ENCODE measurements at places on chromosomes 5 and 9. TPM values are rescaled to one million over a fixed set of nuclear protein-coding genes. Genes with fewer than 3 reads are reported as not detected.

GRCh38 chr9:96461336-96461735 is 11.4 kb downstream of the HABP4 start:
- H3K4me3 ChIP-seq = no peak overlapping the region
- H3K4me1 ChIP-seq = no peaks in the 10 kb centered on the region
- DNase-seq = no peak
- no peaks in the 10 kb centered on the region for H3K36me3 ChIP-seq
- no peaks in the 10 kb centered on the region for H3K27me3 ChIP-seq

DNA sequence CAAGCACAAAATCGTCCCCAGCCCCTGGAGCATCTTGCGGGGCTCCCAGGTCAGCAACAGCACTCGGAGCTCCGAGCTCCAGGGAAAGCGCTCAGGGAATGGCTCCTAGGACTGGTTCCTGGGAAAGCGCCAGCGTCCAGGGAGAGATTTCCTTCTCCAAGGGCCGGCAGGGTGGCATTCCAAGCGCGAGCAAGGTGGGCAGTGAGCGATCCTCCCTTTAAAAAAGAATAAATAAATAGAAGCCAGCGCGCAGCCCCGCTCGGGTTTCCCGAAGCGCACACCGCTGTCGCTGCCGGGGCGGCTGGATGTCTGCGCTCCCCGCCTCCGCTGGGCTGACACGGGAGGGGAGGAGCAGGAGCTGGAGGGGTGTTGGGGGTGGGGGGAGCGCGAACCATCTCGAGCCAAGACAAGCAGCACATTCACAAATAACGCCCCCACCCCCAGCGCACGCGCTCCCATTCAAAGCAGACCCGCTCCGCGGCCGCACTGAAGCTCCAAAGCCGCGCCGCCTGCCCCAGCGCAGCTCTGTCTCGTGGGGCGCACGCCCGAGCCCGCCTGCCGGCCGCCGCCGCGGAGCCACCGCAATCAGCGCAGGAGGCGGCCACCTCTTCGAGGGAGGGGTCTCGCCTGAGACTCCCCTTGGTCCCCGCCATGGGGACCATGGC is 327.4 kb downstream of the SH3GL2 start:
- no peak overlapping the region for H3K4me3 ChIP-seq
- no peak for DNase-seq
- no peaks in the 10 kb centered on the region for H3K36me3 ChIP-seq
- no peak overlapping the region for H3K27ac ChIP-seq
- peaks cover 20% of the 10 kb centered on the region for H3K27me3 ChIP-seq

GRCh38 chr5:107486489-107486888 is 184.2 kb downstream of the EFNA5 start:
- H3K27ac ChIP-seq = no peak overlapping the region
- no peak overlapping the region for H3K4me3 ChIP-seq
- H3K36me3 ChIP-seq = peaks cover 6% of the 10 kb centered on the region
- DNase-seq = peak; percentile 48

DNA sequence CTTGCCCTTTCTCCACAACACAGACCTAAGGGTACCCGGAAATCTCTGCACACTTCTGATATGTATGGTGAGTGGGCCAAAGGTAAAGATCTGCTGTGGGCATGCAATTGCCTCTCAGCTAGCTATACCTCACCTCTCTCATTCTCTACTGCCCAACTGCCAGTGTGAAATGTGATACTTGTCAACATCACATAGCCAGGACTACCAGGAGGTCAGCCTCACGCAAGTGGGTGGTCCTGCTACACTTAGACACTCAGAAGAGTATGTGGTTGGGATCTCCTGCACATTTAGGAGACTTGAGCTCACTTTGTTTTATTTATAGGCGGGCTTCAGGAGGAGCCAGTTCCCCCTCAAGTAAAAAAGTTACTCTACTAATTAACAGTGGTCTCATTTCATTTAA is 88.0 kb upstream of the MAN2A1 start:
- no peak overlapping the region for H3K27ac ChIP-seq
- H3K4me3 ChIP-seq = no peak overlapping the region
- no peaks in the 10 kb centered on the region for H3K27me3 ChIP-seq
- no peaks in the 10 kb centered on the region for H3K4me1 ChIP-seq

GRCh38 chr9:2853517-2853916 is 9.6 kb upstream of the PUM3 start:
- DNase-seq = no peak
- H3K4me1 ChIP-seq = peaks cover 11% of the 10 kb centered on the region
- no peak overlapping the region for H3K4me3 ChIP-seq
- H3K27me3 ChIP-seq = peaks cover 17% of the 10 kb centered on the region
- H3K27ac ChIP-seq = no peak overlapping the region

- H3K27me3 ChIP-seq = no peaks in the 10 kb centered on the region
- DNase-seq = no peak
- H3K36me3 ChIP-seq = peaks cover 59% of the 10 kb centered on the region
- no peak overlapping the region for H3K27ac ChIP-seq
Measured at GRCh38 chr5:135393691-135394090, 5.3 kb downstream of the MACROH2A1 start.

GRCh38 chr9:137394866-137395665 is 27.9 kb downstream of the EXD3 start:
- DNase-seq = no peak
- H3K4me1 ChIP-seq = peaks cover 3% of the 10 kb centered on the region
- no peak overlapping the region for H3K27ac ChIP-seq
- H3K36me3 ChIP-seq = no peaks in the 10 kb centered on the region
- H3K27me3 ChIP-seq = no peaks in the 10 kb centered on the region

DNA sequence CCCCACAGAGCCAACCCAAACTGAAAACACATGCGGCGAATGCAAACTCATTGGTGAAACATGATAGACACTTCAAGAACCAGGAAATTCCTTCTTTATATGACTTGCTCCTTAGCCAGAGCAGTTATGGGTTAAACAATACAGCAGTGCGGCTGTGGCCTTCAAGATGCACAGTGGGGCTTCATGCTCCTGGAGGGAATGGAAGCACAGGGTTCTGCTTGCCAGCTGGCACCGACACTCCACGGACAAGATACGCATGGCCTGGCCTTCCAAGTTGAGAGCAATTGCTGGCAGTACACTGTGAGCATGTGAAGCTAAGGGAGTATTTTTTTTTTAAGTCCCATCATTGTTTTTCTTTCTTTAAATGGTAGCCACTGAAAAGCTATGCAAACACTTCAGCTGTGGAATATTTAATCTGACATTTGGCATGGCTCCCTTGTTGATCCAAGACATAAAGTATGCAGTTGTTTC is 451.6 kb upstream of the CD180 start:
- no peaks in the 10 kb centered on the region for H3K36me3 ChIP-seq
- H3K27ac ChIP-seq = no peak overlapping the region
- H3K4me3 ChIP-seq = no peak overlapping the region
- no peaks in the 10 kb centered on the region for H3K4me1 ChIP-seq
- no peak for DNase-seq

DNA sequence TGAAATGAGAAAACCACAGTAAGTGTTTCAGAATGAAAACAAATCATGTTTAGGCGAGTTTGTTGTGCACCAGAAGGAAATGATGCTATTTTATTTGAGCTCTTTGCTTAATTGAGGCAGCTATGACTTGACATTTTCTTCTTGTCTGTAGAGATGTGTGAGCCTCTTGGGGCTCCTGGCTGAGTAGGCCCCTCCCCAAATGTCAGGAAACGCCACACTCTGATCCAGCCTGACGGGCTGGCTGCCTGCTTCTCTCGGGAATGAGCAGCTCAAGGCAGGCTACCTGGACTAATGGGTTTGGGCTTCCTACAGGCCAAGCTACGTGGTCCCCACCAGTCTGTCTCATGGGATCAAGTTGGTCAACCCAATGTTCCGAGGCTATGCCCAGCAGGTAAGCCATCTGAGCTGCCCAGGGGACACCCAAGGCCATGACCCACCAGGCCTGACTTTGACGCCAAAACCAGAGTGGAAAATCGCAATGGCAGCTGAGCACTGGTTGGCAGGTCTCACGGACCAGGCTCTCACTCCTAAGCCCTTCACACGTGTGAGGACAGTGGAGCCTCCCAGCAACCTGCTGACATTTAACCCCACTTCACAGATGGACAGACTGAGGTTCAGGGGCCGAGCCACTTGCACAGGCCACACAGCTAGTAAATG is 29.9 kb downstream of the USP20 start:
- peaks cover 69% of the 10 kb centered on the region for H3K36me3 ChIP-seq
- no peak for DNase-seq
- peaks cover 92% of the 10 kb centered on the region for H3K4me1 ChIP-seq
- peak overlapping the region; percentile 75 for H3K27ac ChIP-seq
- H3K4me3 ChIP-seq = no peak overlapping the region

GRCh38 chr5:172156541-172156994 is 31.5 kb downstream of the STK10 start:
- no peaks in the 10 kb centered on the region for H3K27me3 ChIP-seq
- H3K4me1 ChIP-seq = peaks cover 63% of the 10 kb centered on the region
- no peak overlapping the region for H3K27ac ChIP-seq

DNA sequence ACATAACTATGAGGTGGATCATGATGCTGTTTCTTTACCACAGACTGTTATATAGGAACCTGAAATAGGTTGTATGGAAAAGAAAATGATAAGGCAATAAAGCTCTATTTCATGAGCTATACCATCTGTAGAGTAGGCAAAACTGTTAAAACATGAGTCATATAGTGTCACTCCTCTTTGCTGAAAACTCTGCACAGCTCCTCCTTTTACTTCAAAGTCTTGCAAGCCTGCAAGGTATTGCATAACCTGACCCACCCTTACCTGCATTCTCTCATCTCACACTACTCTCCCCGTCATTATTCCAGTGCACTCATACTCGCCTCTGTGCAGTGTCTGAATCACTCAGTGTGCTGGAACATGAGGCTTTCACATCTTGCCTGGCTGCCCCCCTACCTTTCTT is 790.1 kb downstream of the EFNA5 start:
- H3K27me3 ChIP-seq = no peaks in the 10 kb centered on the region
- no peaks in the 10 kb centered on the region for H3K4me1 ChIP-seq
- H3K27ac ChIP-seq = no peak overlapping the region
- DNase-seq = no peak
- H3K4me3 ChIP-seq = no peak overlapping the region

DNA sequence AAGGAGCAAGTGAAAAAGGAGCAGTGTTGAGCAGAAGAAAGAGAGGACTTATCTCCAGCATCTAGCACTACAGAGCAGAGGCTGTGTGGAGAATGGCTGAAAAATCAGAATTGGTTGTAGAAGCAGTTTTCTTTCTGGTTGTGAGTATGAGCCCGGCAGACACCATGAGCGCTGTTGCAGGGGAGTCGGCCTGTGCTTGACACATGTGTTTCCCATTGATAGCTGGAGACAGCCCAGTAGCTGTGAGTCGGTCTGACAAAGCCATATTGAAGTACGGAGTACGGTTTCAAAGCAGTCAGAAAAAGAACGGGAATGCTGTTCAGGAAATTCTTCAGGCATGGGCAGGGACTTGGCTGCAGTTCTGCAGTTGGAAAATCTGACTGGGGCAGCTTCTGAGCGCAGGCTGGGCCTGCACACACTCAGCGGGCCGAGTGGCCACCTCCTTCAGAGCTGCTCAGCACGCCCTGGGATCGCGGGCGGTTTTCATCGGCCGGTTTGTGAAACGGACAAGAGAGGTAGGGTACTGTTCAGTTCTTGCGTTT is at the start of gene SGCD:
TSS of gene SGCD (plus strand) at position 447 of the 542 bp plus-strand sequence.
- DNase-seq = no peak
- H3K27ac ChIP-seq = no peak within 1 kb of the TSS
- H3K27me3 ChIP-seq = peaks cover 16% of the 10 kb centered on the region

RNF38 gene
- total RNA-seq = 40.0 TPM

FOXD4L3 gene
- total RNA-seq = 0.29 TPM

CARD9 gene
- 1.4 TPM for total RNA-seq

WDR38 gene
- total RNA-seq = not detected

SEMA5A gene
- not detected for total RNA-seq

EQTN gene
- not detected for total RNA-seq

CARTPT gene
- not detected for total RNA-seq
